Calu3 (cell line): ENCODE measurements at places on chromosomes 2 and 18. TPM values are rescaled to one million over a fixed set of nuclear protein-coding genes. Genes with fewer than 3 reads are reported as not detected.

The KCNJ13 gene
- total RNA-seq: not detected in 2 replicates

The CYP27A1 gene
- 11.8 and 12.2 TPM in 2 replicates for total RNA-seq

The ACKR3 gene
- 8.8 and 9.5 TPM in 2 replicates for total RNA-seq

The MCFD2 gene
- 99.8 and 108 TPM in 2 replicates for total RNA-seq

The MMADHC gene
- total RNA-seq: 88.4 and 89.8 TPM in 2 replicates

The CLEC4F gene
- not detected in 2 replicates for total RNA-seq

The ACVR1C gene
- total RNA-seq: 0.86 and 0.99 TPM in 2 replicates

The CELF4 gene
- 5.8 and 7.8 TPM in 2 replicates for total RNA-seq

The TGFA gene
- 80.0 and 104 TPM in 2 replicates for total RNA-seq

The TTC39C gene
- 21.7 and 26.8 TPM in 2 replicates for total RNA-seq
